ENCODE measurements at places on chromosomes 1 and 21.

DNA sequence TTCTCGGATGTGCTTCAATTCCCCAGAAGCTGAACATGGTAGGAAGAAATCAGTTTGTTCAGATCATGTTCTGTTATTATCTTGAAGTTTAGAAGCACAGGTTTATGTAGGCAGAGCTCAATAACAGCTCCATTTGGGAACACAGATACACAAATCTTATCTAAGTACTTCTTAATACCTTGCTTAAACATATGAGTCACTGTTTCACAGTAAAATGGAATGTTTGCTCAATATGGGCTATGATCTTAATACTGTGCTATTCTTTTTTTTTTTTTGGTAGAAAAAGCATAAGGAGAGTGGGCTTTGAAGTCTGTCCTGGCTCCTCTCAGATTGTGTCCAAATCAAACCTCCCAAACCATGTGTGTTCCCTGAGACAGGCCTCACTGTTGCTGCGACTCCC lies 13.4 kb downstream of the PROK1 start:
- no peak for DNase-seq

DNA sequence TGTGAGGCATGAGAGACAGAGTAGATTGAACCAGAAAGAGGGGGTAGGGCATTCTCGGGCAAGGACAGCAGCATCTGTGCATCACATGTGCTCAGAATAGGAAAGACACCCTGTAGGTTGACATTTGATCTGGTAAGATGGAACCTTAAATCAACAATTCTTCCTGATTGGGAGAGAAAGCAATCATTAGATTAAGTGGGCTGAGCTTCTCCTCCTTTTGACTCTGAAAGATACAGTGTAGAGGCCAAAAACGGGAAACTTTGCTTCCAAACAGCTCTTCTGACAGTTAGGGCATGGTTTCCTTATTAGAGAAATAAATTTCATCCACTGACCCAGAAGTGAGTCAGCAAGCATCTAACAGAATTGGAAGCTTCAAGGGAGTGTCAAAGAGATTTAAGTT lies 9.7 kb downstream of the KIF14 start:
- no peak for DNase-seq

GRCh38 chr1:46687921-46688509 lies 16.4 kb downstream of the TEX38 start:
- no peak for DNase-seq

DNA sequence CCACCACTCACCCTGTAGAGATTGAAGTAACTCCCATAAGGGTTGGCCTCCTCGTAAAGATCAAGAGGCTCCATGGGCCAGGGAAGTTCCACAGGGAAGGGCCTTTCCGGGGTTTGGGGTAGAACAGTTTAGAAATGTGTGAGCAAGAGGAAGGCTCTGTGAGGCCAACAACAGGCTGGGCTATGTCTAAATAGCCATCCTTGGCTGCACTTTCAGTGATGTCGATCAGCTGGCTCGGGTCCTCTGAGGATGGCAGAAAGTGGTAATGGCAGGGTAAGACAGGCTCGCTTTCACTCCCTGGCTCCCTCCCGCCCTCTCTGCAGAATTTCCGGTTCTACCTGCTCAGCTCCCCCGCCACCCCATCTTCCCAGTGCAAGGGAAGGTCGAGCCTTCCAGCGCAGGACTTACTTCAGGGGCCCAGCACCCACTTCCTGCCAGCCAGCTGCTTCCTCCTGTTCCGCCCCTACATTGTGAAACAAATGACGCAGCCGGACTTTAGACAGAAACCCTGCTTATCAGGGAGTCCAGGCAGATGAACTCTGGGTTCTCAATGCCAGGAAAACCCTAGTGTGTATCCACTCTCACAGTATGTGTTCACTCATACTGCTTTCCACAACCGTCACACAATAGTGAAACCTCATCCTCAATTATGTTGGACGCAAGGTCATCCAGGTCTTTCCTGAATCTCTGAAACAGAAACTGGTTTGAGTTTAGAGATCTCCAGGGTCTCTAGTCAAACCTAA lies 7.3 kb downstream of the F11R start:
- peak; percentile 9 for DNase-seq

DNA sequence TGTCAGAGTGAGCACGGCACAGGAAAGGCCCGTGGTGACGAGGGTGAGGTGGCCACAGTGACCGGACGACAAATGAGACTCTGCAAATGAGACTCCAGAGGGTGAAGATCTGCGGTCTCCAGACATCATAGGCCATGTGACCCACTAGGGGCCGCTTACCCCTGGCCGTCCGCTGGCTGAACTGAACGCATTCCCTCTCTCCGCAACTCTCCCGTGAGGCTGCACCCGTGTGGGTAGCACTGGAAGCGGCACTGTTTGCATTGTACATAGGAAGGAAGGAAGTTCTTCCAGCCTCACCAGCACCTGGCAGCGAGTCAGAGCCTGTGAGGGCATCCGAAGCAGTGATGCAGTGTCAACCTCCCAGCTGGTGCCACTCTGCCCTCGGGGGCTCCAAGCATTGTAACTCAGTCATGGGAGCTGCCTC lies 23.6 kb upstream of the SPSB1 start:
- DNase-seq, result no peak

GRCh38 chr21:44727757-44728156 lies 16.4 kb upstream of the TSPEAR start:
- DNase-seq, result no peak

DNA sequence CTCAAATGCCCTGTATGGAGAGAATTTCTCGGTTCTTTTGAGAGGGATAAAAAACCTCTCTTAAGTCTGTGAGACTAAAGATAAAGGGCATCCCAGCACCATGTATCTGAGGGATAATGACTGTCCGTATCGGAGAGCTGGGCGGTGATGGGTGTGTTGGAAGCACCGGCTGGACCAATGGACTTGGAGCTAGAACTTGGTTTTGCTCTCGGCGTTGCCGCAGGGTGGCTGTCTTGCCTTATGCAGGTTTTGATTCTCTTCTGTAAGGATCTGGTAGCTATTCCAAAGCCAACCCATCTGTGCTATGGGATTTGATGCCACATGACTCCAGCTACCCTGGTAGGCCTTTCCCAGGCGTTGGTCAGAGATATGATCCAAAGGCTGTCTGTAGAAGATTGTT lies 348.8 kb downstream of the KIF26B start:
- DNase-seq, result no peak

GRCh38 chr1:8096105-8097011 lies 70.2 kb upstream of the ERRFI1 start:
- no peak for DNase-seq

- DNase-seq, result no peak
Measured at GRCh38 chr1:64061430-64062104, 141.9 kb upstream of the UBE2U start.

DNA sequence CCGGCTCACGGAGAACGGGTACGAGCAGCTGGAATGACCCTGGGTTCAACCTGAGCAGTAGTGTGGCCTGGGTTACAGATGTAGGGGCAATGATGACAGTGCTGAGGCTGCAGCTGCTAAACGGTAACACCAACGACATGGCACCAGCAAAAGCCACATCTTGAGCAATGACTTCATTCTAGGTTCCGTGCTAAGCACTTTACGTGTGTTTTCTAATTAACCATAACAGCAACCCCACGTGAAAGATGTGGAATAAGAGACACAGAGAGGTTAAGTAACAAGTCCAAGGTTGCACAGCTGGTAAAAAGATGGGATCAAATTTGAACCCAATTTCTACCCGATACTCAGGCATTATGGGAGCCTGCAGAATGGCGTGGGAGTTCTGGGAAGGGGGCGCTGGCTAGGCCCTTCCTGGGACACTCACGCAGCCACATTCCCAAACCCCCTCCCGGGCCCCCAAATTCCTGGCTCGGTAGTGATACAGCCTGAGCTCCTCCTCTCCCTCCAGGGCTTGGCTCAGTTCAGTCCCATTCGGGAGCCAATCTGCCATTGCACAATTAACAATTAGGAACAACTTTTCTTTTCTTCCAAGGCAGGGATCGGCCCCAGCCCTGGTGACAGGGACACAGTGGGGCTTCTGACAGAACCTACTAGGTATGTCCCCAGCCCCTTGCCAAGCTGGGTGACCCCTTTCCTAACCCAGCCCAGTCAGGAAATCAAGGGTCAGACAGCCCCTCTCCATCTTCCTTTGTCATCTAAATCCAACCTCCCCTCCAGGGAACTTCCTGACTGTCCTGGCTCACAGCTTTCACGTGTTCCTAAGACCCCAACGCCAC lies 23.8 kb upstream of the ECE1 start:
- no peak for DNase-seq

DNA sequence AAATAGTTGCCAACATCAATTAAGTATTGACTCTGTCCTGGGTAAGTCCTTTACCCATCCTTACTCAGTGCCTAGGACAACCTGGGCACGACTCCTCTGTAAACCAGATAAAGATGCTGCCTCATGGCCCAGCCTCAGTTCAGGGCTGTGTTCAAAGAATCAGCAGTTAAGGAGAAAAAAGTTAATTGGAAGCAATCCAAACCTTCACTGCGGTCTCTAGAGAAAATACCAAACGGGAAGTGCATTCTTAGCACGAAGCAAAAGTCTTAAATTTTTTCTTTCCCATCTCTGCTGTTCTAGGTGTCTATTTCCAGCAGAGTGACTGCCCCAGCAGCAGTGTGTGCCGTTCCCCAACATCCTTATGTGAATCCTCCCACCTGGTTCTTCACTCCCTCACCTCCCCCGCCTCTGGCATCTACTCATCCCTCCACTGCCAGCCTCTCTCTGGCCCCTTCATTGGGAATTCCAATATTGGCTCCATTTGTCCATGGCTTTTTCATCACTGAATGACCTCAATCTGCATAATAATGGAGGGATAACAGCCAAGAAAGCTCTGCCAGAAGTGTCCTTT lies 23.2 kb downstream of the KANK4 start:
- DNase-seq, result no peak

DNA sequence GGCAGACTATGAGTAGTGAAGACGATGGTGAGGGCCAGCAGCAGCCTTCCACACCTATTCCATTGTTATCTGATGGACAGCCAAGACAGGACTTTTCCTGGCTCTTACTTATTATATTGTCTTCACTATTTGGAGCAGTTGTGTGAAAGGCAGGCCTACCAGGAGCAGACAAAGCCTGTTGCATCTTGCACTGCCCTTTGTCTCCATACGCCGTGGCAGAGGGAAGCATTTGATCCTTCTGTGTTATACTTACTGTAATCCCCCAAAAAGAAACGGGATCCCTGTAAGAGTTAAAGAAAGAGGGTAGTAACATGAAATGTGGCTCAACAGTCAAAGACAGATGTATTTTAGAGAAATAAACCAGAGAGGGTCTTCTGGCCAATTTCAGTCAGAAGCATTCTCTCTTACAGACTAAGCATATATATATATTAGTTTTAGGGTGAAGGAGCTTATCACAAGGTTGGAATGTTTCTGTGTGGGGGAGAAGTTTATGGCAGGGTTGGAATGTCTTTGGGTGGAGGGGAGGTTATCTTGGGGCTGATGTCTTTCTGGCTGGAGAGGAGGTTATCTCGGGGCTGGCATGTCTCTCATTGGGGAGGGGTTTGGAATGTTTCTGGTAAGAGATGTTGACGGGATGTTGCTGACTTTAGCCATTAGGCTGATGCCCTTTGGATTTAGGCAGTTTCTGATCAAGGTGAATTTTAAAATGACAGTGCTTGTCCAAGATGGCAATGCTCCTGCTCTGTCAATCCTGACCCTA lies 23.4 kb upstream of the HSD3B1 start:
- DNase-seq, result no peak

DNA sequence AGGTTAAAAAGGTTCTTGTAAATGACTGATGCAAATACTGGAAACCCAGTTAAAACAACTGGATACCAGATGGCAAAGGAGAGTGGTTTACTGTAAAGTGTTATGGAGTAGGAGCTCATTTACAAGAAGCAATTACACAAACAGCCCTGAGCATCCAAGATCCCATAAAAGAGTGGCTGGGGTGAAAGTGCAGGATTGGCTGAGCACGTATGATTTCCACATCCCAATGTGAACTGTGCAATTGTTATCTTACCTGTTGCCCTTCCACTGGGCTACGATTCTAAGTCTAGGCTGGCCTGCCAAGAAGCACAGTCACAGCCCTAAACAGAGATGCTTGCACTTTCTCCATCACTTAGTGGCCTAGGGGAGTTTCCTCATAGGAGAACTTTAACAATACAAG lies 277.6 kb upstream of the RUNX1 start:
- DNase-seq, result no peak

GRCh38 chr1:118266436-118266835 lies 81.4 kb upstream of the SPAG17 start:
- DNase-seq, result no peak

GRCh38 chr1:159829273-159829634 lies 2.6 kb downstream of the SLAMF8 start:
- DNase-seq, result no peak

- no peak for DNase-seq
Measured at GRCh38 chr1:114341299-114341698, 169.7 kb downstream of the TRIM33 start.

GRCh38 chr1:29638281-29638680 lies 402.0 kb downstream of the PTPRU start:
- no peak for DNase-seq

GRCh38 chr1:59617434-59617833 lies 197.3 kb upstream of the HOOK1 start:
- DNase-seq, result no peak

- no peak for DNase-seq
Measured at GRCh38 chr1:17167041-17167785, 37.7 kb upstream of the PADI1 start.
